Suppressor macrophage treated with lipopolysaccharide for 1 hour (primary cell): ENCODE measurements at places on chromosomes 3 and 15.
A peak's percentile ranks its signal among the peaks of the same experiment; 100 is the strongest.

GRCh38 chr3:110618512-110619226 is 452.9 kb upstream of the NECTIN3 start:
- no peak for DNase-seq

DNA sequence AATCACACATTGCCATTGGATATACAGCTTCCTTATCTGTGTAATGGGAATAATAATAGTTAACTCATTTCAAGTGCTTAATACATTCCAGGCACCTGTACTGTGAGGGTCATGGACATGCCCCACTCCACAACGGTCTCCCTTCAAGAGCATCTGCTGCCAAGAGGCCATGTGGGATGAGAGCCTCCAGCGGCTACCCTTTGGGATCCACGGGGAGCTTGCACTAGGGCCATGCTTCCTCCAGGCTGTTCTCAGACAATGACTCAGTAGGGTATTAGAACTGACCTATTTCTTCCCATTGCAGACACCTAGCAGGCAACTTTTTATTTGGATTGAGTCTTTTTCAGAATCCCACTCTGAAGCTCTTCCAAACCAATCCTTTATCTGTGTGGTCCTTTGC is 1078.9 kb downstream of the TUSC7 start:
- peak; percentile 15 for DNase-seq

DNA sequence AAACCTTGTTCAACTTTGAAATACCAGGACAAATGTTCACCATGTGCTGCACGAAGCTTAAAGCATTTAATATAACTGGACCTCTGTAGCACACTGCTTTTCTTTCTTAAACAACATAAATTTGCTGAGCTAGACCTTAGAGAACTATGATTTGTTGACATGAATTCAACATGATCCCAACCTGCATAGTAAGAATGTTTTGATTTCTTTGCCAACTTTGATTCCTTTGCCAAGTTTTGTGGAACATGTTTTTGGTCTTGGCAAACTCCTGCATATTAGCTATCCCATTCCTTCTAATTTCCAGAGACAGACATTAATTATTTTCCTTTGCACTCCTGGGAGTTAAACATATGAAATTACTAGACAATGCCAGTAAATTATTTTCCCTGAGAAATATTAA is 197.2 kb upstream of the RBMS3 start:
- DNase-seq, result no peak

- DNase-seq, result no peak
These were observed 548.4 kb downstream of the EDEM1 start for GRCh38 chr3:5735896-5736295.

DNA sequence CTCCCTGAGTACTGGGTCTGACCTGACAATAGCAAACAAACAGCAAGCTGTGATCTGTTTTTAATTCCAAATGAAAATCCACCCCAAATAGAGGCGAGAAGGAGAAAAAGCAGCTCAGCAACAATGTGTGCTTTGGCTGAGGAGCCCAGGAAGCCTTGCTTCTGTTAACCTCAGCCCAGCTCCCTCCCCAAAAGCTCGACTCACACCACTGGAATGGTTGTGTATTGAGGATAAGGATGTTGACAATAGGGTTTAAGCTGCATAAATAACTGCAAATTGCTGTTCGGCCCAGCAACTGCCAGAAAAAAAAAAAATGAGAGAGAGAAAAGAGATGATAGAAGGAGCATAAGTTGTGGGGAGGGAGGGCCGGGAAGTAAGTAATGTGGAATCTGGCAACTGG is 104.0 kb upstream of the TBC1D5 start:
- DNase-seq, result no peak

- DNase-seq, result no peak
These were observed 32.5 kb downstream of the ARHGEF3 start for GRCh38 chr3:56769116-56769707.

- DNase-seq, result peak; percentile 3
These were observed 39.6 kb upstream of the GPR149 start for GRCh38 chr3:154469585-154469984.

GRCh38 chr3:157045238-157045850 is 114.6 kb downstream of the CCNL1 start:
- no peak for DNase-seq

DNA sequence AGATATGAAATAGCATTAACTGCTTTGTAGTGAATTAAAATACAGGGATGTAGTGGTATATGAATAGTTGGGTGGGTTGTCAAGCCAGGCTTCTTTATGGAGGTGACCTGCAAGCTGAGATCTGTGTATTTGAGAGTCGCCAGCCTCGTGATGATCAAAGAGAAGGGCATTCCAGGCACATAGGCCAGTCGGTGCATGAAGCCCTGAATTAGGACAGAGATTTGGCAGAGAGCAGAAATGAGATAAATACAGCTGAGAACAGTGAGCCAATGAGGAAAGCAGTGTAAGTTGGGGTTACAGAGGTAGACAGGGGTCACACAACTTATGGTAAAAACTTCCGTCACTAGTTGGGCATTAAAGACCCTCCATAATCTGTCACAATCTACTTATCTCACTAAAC is 641.9 kb downstream of the OTOL1 start:
- DNase-seq, result no peak

DNA sequence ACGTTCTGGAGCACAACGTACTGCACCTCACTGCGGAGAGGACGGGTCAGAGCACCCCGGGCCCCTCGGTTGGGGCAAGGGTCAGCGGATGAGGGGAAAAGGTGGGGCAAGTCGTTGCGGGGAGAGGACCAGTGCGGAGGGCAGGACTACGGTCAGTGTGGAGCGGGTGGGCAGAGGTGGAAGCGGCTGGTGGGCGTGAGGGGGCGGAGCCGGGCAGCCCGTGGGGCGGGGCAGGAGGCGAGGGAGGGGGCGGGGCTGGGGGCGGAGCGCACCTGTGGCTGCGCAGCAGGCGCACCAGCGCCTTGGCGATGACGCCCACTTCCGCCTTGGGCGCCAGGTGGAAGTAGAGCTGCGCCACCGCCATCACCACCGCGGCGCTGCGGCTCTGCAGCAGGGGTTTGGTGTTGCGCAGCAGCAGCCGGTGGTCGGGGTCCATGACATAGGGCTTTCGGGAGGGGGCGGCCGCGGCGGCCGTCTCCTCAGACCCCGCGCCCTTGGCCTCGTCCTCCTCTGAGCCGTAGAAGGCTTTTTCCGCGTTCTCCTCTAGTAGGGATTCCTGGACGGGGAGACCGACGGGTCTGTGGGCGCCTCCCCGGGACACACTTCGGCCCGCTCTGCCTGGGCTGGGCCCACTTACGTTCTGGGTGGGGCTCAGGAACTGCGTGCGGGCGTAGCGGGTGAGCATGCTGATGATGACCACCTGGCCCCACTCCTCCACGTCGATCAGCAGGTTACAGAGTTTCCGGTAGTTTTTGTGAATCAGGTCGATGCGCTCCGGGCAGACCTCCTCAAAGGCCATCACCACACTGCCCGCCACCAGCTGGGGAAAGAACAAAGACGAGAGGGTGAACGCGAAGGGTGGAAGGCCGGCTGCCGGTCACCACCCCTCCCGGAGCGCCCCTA is 29.2 kb downstream of the AP3B2 start:
- DNase-seq, result no peak
